ELR (cell line): ENCODE measurements at places on chromosomes 2 and 18.
A peak's percentile ranks its signal among the peaks of the same experiment; 100 is the strongest.

GRCh38 chr2:96929245-96929925, 57.0 kb downstream of the FAM178B start:
- DNase-seq, result no peak

- DNase-seq, result no peak
These were observed 129.7 kb downstream of the PHLPP1 start for GRCh38 chr18:62844850-62845643.

- DNase-seq, result peak; percentile 35
These were observed 64.1 kb upstream of the MEIS1 start for GRCh38 chr2:66370824-66371223.

DNA sequence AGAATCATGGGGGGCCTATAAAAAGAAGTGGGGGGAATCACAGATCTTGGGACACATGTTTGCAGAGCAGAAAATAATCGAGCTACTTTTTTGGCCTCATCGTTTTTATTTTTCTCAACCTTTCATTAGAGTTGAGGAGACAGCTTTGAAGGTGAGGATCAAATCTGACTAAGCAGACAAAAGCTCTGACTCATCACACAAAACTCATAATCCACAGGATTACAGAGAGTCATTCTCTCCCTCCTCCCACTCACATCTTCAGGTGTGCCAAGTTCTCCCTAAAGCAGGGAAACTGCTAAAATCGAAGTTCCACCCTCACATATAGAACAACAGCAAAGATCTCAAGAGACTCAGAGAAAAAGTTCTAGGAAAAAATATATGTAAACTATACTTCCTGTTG, 15.6 kb downstream of the BAZ2B start:
- DNase-seq, result peak; percentile 79

DNA sequence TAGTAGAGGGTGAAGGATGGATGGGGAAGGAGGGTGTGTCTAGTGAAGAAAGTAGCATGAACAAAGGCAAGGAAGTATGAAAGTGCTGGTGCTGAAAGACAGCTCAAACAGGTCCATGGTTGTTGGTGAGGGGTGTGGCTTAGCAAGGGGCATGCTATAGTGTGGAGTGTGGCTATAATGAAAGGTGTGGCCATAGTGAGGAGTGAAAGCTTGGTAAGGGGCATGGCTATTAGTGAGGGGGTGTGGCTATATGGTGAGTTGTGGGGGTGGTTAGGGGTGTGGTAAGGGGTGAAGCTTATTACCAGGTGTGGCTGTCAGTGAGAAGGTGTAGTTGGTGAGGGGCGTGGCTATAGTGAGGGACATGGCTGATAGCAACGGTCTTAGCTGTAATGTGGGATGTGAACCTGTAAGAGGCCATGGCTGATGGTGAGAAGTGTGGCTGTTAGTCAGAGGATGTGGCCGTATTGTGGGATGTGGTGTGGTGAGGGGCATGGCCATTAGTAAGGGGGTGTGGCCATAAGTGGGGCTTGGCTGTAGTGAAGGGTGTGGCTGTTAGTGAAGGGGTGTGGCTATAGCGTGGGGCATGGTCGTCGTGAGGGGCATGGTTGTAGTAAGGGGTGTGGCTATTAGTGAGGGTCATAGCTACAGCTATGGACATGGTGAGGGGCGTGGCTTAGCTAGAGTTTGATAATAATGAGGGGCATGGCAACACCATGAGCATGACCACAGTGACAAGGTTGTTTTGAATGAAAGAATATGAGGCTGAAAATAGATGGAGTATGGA, 549.6 kb downstream of the FBXO15 start:
- DNase-seq, result no peak

DNA sequence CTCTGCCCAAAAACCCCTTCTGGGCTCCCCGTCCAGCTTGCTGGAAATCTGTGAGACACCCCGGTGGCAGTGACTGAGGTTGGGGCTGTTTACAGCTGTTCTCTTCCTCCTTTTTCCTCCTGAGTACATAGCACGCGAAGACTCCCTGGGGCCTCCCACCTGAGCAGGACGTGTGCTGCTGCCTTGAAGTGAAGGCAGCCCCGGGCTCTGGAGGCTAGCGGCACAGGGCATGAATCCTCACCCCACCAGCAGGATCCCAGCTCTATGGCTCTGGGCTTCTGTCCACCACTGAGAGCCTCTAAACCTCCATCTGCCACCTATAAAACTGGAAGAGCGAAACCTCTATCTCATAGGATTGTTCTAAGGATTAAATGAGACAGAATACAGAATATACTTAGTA, 182.5 kb downstream of the TMEM163 start:
- no peak for DNase-seq

DNA sequence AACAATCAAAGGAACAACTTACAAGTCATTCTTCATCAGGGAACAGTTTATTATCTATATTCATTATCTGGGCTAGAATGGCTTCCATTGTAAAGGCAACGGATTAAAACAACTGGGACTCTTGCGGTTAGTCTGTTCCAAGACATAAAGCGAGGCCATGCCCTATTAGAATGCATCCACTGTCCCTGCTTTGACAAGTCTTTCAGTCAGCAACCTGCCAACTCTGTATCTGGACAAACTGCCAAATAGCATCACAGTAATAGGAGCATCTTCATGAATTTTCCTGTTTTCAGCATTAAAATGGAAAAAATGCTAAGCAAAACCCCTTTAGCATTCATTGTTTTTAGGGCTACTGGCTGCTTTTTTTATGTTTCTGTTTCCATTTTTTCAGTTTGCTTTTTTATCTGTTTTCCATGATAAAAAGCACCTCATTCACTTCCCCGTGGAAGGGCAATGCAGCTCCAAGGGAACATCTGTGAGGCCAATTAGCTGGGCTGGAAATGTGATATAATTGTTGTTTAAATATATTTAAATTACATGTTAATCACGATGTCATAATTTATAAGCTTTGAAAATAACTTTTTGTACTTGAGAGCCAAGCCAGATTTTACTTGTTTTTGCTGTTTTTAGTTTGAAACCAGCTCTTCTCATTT, 834.3 kb downstream of the CPS1 start:
- no peak for DNase-seq

DNA sequence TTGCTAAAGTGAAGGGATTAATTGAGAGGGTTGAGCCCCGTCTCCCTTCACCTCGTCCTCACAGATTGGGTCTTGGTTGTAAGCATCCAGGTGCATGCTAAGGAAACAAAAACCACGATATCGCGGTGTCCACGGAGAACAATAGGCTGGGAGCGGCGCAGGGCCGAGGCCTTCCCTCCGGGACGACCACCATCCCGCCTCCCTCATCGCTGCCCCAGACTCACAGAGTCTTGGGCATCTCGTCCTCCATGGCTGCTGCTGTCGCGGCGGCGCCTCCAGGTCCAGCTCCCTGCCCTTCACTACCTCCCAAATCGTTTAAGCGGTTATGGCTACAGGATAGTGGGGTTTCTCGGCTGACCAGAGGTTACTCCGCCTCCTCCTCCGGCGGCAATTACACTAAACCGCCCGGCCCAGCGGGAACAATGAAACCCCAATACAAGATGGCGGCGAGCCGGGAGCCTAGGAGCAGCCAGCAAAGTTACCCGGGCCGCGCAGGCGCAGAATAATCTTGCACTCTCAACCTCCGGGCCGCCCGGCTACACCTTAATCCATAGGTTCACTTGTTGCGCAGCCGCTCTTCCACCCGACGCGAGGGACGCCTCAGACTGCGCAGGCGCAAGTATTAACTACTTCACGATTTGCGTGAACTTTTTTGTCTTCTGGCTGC, at the start of gene TIA1:
Gene TIA1, minus strand, starts transcription at position 448 of the 667 bp plus-strand sequence. Its CDS starts 198 bp downstream, at position 250.
- DNase-seq, result peak; percentile 99

GRCh38 chr2:76039505-76039904, 328.8 kb upstream of the GCFC2 start:
- no peak for DNase-seq

- no peak for DNase-seq
These were observed 141.9 kb upstream of the REV1 start for GRCh38 chr2:99631700-99632099.

DNA sequence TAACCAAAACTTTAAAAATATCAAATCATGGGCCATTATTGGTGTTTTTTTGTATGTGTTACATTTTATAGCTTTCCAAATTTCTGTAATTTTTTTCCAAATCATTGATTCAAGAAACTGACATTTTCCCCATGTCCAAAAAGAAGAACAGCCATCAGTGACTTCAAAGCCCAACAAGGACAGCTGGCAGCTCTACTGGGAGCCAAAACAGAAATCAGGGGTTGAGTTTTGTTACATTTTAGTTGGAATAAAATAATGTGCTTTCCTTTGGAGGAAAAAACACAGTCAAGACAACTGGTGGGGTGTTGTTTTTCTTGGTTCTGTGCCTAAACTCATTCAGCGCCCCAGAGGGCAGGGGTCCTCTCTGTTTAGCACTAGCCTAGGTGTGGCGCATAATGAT, 23.8 kb downstream of the AKAIN1 start:
- DNase-seq, result no peak

- DNase-seq, result peak; percentile 35
These were observed 31.9 kb downstream of the BMP10 start for GRCh38 chr2:68839260-68839833.

DNA sequence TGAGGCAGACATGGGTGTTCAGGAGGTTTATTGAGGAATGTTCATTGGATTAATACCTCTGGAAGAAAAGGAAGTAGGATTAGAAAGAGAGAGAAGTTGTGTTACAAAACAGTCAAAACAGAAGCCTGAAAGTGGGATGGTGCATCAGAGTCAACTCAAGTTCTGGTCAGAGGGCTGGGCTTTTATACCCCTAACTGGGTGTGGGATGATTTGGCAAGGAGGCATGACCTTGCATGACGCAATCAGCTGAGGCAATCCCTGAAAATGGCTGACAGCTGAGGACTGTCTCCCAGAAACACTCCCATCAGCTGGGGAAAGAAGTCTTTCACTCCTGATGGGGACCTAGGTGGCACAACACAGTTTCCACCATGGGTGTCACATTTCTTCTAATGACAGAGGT, 818.2 kb downstream of the SATB2 start:
- no peak for DNase-seq

DNA sequence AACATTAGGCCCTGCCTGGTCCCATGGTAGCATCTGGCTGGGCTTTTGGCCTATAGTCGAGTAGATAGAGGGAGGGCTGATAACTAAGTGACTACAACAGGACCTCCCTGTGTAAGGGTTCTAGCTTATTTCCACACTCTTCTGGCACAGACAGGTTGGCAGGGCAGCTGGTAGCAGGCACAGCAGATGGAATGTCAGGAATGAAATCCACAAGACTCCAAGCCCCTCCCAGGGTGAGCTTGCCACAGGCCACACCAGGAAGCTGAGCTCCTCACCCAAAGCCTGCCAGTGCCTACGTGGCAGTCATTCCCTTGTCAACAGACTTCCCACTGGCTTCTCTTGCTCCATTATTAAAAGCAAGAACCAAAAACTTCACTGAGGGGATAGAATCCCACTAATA, 20.7 kb upstream of the C1QL2 start:
- DNase-seq, result no peak

- DNase-seq, result no peak
These were observed 65.9 kb downstream of the CAB39 start for GRCh38 chr2:230778350-230779063.

GRCh38 chr18:68504441-68505177, 210.3 kb downstream of the TMX3 start:
- DNase-seq, result no peak

DNA sequence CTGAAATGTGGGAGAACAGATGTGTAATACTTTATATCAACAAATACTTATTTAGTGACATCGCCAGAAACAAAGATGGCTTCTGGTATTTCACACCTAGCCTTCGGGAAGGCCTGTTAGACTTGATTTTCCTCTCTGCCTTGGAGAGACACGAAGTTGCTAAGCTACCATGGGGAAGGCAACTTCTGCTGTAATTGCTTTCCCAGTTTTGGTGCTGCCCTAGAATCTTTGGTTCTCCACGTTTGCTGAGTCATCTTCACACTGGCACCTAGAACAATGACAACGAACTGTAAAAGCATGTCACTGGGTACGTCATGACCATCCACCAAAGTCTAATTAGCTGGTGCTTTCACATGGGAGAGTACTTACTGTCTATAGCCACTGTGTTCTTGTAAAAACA, 58.7 kb upstream of the ACTR3 start:
- DNase-seq, result peak; percentile 43

- no peak for DNase-seq
These were observed 268.1 kb upstream of the ATP5MC3 start for GRCh38 chr2:175449616-175450015.

DNA sequence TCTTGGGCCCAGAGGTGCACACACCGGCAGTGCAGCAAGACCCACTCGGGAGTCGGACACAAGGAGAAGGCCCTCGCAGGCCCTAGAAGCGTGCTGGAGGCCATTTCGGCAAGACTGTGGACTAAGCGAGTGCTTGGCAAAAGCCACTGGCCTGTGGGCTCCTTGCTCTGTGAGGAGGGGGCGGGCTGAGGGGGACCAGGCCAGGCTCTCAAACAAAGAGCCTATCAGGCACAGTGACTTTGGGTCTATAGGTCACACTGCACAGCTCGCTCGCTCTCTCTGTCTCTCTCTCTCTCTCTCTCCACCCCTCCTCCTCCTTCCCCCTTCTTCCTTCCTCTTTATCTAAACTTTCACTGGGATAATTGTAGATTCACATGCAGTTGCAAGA, 23.6 kb upstream of the ZCCHC2 start:
- DNase-seq, result no peak

DNA sequence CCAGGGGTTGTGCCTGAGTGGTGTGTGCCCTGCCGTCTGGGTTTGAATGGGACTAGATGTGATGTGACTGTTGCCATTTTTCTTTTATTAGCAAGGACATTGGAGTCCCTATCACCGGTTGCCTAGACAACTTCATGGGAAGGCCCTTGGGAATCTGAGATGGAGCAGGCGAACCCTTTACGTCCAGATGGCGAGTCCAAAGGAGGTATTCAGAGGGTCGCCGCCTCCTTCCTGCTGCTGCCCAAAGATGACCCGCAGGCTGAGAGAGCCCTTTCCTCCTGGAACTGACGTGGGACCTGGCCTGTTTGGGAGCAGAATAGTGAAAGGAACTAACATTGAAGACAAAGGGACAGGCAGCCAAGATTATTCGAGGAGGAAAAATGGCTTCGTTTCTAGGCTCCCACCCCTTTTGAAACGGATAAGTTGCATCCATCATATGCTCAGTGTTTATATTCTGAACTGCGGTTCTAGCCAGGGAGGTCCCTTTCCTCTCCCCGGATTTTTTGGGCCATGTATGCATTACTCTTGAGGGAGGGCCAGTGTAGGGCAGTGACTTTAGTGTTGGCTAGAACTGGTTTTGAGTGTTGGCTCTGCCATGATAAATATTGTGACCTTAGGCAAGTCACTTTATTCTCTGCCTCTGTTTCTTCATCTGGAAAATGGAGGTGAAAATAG, 673 bp downstream of the CENPO start:
- peak; percentile 60 for DNase-seq

DNA sequence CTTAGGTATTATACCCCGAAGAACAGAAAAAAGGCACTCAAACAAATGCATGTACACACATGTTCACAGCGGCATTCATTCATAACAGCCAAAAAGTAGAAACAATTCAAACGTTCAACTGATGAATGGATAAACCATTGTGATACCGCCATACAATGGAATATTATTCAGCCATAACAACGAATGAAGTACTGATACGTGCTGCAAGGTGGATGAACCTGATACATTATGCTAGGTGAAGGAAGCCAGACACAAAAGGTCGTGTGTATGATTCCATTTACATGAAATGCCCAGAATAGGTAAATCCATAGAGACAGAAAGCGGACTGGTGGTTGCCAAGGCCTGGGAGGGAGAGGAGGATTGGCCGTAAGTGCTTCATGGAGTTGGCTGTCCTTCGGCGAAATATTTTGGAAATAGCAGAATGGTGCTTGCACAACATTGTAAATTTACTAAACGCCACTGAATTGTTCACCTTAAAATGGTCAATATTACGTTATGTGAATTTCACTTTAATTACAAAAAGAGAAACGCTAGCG, 750 bp upstream of the RMP24 start:
- no peak for DNase-seq
